ENCODE measurements at places on chromosomes 2 and 18.

DNA sequence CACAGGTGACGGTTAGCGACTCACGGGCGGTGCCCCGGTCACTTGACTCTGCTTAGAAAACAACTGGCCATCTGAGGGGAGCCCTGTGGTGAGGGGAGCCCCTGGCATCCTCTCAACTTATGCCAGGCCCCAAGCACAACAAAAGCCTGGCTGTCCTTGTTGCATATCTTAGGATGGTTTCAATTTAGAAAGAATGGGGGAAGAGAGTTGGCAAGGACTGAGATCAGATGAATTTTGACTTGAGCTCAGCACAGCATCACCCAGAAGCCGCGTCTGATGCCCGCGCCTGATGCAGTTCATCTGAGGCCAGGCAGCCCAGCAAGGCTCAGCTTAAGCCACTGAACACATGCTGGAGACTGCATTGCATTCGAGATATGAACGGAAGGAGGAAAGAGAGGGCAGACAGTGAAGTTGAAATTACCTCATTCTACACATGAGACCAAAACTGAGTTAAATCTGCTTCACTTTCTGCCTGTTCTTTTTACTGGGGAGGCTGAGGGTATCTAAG, 36.8 kb downstream of the MYT1L start:
- DNase-seq = no peak

- DNase-seq = no peak
Measured at GRCh38 chr2:111168528-111169239, 48.0 kb downstream of the BCL2L11 start.

DNA sequence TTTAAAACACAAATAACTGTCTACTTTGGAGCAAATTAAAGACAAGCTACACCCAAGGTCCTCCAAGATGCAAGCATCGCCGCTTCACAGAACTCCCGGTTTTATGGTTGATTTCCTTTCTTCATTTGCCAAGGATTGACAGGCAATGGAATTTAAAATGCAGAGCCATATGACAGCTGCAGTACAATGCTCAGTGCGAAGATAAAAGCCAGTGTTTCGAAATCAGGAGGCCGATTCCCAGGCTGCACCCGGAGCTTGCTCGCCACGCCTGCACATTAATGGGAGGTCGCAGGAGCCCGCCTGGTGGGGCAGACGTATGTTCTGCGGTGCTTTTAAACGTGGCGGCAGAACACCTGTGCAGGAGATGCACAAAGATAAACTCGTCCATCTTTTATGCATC, 727.6 kb upstream of the SOX11 start:
- DNase-seq = no peak

- no peak for DNase-seq
Measured at GRCh38 chr2:111028720-111029119, 92.0 kb upstream of the BCL2L11 start.

- DNase-seq = no peak
Measured at GRCh38 chr18:79739440-79739778, 58.3 kb upstream of the KCNG2 start.

- DNase-seq = peak; percentile 79
Measured at GRCh38 chr2:219497495-219498279, 1.0 kb upstream of the GMPPA start.

DNA sequence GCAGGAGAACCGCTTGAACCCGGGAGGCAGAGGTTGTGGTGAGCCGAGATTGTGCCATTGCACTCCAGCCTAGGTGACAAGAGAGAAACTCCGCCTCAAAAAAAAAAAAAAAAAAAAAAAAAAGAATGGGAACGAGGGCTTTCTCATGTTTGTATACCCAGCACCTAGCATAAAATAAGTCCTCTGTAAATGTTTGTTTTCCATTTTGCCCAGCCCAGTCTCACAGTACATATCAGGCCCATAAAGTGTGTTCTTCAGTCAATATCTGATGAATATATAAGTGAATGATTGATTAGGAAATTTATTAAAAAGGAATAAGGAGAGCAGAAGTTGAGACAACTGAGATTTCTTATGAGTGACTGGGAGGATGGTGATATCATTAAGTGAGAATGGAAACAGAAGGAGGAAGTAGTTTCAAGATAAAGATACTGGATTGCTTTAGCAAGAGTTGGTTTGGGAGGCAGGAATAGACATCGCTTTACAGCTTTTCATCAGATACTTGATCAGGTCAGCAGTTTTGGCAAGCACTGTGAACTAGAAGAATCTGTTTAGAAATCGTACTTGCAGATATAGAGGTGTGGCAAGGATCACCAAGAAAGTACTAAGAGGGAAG, 327.5 kb downstream of the KIAA1328 start:
- no peak for DNase-seq

DNA sequence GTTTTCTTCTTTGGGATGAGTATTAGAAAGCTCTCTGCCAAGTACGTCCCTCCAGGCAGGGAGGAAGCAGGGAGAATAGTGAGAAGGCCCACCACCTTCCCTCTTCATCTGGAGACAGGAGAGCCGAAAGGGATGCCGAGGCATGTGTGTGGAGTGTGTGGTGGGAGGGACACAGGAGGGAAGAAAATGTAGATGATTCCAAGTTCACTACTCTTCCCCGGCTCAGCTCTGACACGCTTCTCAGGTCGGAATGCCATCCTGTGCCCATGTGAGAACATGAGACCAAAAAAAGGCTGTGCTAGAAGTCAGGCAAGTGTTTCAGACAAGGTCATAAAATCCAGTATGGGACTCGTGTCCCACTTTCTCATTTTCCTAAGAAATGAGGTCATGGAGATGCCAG, 47.4 kb downstream of the GYPC start:
- no peak for DNase-seq

DNA sequence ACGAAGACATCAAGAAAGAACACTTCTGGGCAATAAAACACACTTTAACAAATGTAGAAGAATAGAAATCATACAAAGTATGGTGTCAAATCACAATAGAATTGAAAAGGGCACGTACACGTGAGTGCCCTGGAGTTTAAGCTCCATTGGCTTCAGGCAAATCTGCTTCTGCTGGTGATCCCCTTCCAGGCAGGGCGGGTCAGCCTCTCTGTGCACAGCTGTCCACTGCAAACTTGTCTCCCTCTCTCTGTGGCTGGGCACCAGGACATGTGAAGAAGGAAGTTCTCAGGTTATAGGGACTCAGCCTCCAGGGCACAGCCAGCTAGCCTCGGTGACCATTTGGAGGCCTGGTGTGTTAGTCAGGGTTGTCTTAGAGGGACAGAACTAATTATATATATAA, 66.0 kb downstream of the ST3GAL5 start:
- DNase-seq = no peak

DNA sequence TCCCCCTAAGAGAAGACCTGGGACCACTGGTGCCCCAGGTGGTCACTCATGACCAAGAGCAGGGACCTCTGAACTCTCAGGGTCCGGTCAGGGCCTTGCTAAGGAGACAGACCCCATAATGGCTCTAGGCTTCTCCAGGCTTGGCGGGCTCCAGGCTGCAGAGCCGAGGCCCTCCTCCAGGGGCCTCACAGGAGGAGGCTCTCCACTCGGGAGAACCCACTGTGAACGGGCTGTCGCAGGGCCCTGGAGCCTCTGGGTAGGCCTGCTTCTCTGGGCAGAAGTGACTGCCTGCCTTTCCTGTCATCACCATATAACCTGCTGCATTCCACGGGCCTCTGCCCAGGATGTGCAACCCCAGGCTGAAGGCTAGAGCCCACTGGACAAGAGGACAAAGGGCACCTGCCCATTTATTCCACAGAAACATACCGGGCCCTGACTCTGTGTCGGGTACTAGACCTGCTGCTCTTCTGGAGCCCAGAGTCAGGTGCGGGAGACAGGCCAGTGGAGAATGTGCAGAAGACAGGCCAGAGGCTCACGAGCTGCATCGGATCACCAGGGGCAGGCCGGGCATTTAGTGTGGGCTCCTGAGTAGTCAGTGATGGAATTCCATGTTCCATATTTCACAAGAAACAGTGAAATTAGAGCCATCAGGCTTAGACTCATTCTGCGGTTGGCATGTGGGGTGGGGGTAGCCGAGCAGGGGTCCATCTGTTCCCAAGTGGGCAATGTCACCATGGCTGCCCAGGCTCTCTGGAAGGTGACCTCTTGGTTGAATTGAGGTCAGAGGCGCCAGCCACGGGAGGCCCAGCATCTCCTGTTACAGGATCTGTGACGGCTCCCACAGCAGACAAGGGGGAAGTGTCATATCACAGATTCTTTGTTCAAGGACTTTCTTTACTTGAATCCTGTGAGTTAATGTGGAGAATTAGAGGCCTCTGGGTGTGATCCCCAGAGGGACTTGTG, 220.8 kb downstream of the SH3RF3 start:
- DNase-seq = no peak

DNA sequence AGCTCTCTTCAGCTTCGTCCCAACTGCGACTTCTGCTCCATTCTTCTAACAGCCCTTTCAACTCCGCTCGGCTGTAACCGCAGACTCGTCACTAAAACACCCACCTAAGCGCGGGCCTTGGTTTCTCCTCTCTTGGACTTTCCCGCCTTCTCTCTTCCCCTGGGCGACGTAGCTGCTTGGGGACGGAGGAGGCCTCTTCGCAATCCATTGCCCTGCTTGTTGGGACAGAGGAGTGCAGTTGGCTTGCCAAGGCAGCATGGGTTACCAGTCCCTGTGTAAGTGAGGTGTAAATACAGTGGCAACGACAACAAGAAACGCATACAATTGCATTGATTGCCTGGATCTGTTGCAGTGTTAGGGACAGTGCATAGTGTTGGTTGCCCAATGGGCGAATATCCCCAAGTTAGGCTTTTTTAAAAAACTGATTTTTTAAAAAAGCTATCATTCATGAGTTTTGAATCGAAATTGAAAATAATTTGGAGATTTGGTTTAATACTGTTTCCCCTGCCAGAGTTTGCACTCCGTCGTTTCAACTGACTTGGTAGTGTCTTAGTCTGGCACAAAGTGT, 484 bp upstream of the DARS1 start:
- DNase-seq = no peak

- peak; percentile 93 for DNase-seq
Measured at GRCh38 chr2:55112229-55113031, 62.2 kb upstream of the RTN4 start.

DNA sequence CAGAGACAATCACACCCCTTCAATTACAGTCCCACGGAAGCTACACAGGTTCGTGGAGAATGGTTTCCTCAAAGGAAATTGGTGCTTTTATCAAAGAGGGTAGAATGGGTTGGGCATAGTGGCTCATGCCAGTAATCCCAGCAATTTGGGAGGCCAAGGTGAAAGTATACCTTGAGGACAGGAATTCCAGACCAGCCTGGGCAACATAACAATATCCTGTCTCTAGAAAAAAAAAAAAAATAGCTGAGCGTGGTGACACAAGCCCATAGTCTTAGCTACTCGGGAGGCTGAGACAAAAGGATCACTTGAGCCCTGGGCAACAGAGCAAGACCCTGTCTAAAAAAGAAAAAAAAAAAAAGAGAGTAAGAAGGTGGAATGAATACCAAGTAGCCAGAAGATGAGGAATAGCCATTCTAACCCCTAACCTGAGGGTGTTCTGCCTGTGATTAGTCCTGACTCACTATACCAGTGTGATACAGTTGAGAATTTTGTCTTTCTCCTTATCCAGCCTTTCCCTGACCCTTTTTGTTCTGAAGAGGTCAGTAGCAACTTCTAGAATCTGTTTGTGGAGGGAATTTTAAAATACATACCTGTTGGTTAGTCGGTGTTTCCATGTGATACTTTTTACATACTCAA, 283.2 kb downstream of the MREG start:
- DNase-seq = no peak

- no peak for DNase-seq
Measured at GRCh38 chr2:158153270-158154015, 51.8 kb downstream of the UPP2 start.

DNA sequence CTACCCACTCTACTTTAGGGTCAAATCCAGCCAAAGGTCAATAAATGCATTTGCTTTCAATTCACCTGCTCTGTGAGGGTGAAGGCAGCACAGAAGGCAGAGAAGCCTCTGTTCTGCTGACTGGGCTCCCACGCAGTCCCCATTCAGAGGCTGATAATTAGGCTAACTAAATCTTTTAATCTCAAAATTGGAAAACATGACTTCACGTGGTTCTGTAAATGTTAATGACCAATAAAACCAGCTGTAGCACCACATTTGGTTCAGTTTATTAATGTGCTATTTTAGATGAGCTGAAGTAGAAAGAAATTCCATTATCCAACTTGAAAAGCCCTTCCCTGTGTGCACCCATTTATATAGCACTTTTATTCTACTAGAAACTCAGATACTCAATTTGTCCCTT, 310.6 kb downstream of the C1D start:
- no peak for DNase-seq

DNA sequence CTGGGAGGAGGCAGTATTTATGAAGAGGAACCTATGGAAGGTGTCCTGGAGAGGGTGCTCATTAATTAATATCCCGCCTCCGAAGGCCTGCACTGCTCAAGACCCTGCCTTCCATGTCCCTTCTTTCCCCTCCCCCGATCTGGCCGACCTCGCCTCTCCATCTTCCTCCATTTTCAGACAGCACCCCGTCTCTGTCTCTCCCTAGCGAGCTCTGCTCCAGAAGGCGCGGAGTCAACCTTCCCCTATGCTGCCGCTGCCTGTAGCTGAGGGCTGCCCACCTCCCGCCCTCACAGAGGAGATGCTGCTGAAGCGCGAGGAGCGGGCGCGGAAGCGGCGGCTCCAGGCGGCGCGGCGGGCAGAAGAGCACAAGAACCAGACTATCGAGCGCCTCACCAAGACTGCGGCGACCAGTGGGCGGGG, 1.1 kb upstream of the WBP1 start:
- no peak for DNase-seq

GRCh38 chr2:191508738-191509137, 169.2 kb upstream of the NABP1 start:
- no peak for DNase-seq

DNA sequence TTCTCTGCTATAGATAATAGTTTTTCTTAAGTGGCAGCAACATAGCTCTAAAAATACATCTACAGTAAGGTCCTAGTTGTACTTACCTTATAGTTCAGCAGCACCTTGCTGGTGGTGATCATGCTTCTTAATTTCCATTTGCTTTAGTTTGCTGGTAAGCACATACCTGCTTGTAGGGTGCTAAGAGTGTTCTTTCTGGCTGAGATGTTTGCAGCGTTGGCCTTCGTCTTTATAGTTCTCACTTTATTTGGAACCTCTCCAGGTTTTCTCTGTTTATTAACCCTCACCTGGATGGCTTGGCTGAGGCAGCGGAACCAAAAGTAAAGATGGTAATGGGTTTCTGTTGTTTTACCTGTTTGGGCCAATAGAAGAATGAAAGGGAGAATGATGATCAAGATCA, 123.6 kb upstream of the EFEMP1 start:
- no peak for DNase-seq

- no peak for DNase-seq
Measured at GRCh38 chr18:37449618-37450017, 116.0 kb downstream of the CELF4 start.

DNA sequence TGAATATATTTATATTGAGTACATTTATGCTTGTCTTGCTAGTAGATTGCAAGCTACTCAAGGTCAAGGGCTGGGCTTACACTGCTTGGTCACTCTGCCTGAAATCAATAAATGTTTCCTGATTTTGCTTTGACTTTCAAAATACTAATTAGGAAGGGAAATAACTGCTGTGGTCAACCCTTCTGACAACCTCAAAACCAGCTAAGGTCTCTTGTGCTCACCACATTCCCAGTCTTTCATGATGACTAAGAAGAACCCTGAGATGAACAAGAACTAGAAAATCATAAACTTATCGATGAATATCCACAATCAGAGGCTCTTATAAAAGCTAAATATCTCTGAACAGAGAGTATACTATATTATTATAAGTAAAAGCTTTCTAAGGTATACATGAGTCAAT, 33.3 kb downstream of the ABCB11 start:
- no peak for DNase-seq

Data from muscle of arm (tissue), 14 donors.